Activated T-cell treated with anti-CD3 and anti-CD28 coated beads, Interleukin-2, amount 50 U/mL, for 72 hours (primary cell): ENCODE measurements at places on chromosomes 4 and X.

DNA sequence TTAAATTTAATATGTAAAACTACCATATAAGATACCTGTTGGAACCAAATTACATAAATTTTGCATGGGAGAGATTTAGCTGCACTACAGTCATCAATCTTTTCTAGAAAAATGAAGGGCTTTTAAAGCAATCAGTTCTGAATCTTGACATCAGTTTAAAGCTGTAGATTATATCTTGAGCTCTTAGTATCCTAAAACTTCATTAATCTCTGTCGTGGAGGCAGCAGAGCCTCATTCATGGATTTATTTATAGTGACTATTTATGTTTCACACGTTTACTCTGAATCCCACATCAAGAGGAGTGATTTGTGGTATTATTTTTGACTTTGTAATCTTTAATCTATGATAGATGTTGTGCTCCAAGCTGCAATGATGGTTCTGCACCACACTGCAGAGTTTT is 175.9 kb downstream of the PDGFC start:
- H3K4me1 ChIP-seq = no peaks in the 10 kb centered on the region
- no peak overlapping the region for H3K4me3 ChIP-seq
- no peaks in the 10 kb centered on the region for H3K27me3 ChIP-seq
- no peak overlapping the region for H3K27ac ChIP-seq
- DNase-seq = no peak

DNA sequence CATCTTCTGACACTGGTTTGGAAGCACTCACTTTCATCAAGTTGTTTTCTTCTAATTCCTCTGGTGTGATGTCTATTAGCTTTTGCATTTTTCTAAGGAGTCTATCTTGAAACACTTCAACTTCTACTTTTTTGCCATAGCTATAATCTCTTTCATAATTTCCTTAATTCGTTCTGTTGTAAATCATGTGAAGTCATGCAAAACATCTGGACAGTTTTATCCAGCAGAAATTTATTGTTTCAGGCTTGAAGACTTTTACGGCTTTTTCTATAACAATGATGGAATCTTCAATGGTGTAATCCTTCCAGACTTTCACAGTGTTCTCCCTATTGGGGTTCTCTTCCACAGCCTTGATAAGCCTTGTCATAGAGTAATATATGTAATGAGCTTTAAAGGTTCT is 74.9 kb upstream of the PABPC4L start:
- no peaks in the 10 kb centered on the region for H3K27me3 ChIP-seq
- H3K4me3 ChIP-seq = no peak overlapping the region
- no peaks in the 10 kb centered on the region for H3K4me1 ChIP-seq
- no peak for DNase-seq

GRCh38 chr4:10081218-10081606 is 35.4 kb downstream of the WDR1 start:
- H3K36me3 ChIP-seq = peaks cover 16% of the 10 kb centered on the region
- H3K4me3 ChIP-seq = no peak overlapping the region
- no peak overlapping the region for H3K27ac ChIP-seq
- H3K4me1 ChIP-seq = no peaks in the 10 kb centered on the region
- no peak for DNase-seq
- no peaks in the 10 kb centered on the region for H3K27me3 ChIP-seq

DNA sequence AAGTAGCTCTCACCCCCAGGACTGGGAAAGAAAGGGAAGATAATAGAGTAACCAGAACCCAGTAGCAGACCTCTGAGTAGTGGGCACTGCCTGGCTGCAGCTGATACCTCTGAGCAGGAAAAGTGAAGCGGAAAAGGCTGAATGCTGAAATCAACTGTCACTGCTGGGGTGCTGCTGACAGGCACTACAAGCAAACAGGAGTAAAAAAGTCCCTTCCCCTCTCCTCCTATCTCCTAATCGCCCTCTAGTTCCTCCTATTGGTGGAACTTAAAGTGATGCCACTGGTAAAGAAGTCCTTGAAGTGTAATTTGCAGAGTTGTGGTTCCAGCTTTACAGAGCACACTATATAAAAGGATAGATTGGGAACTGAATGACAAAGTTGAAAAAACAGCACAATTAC is 32.8 kb upstream of the GLRB start:
- no peak for DNase-seq
- H3K36me3 ChIP-seq = no peaks in the 10 kb centered on the region
- no peak overlapping the region for H3K27ac ChIP-seq

- H3K27me3 ChIP-seq = no peaks in the 10 kb centered on the region
- DNase-seq = no peak
- no peak overlapping the region for H3K4me3 ChIP-seq
- no peak overlapping the region for H3K27ac ChIP-seq
- no peaks in the 10 kb centered on the region for H3K4me1 ChIP-seq
- no peaks in the 10 kb centered on the region for H3K36me3 ChIP-seq
Observed at GRCh38 chr4:127188847-127189246, 443.9 kb upstream of the INTU start.
